HFFc6 (cell line): ENCODE measurements at places on chromosomes 3 and 15. TPM values are rescaled to one million over a fixed set of nuclear protein-coding genes. Genes with fewer than 3 reads are reported as not detected.
A peak's percentile ranks its signal among the peaks of the same experiment; 100 is the strongest.

- H3K27ac ChIP-seq: no peak overlapping the region
- H3K36me3 ChIP-seq: no peaks in the 10 kb centered on the region
- H3K27me3 ChIP-seq: no peaks in the 10 kb centered on the region
- no peak overlapping the region for H3K4me3 ChIP-seq
Measured at GRCh38 chr3:154018100-154018696, 103.0 kb upstream of the ARHGEF26 start.

DNA sequence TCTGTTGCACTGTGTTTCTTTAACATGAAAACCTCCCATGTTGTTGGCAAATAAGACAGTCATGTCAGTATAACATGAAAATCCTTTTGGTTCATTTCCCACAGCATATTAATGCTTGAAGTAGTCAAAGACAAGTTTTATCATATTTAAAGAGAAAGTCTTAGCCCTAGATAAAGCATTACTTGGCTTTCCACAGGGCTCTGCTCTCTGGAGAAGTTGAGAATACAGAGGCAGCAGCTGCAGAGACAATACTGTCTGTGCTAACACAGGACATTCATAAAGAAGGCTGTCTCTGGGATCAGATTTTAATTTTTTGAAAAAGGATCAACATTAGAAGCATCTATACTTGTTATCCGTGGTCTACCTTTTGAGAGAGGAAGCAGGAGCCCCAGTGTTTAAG, 103.4 kb upstream of the SAMMSON start:
- H3K4me1 ChIP-seq: peaks cover 6% of the 10 kb centered on the region
- H3K4me3 ChIP-seq: no peak overlapping the region
- H3K27ac ChIP-seq: no peak overlapping the region

The CFAP100 gene
- not detected in 3 replicates for total RNA-seq

GRCh38 chr3:110352841-110353604, 718.6 kb upstream of the NECTIN3 start:
- peaks cover 19% of the 10 kb centered on the region for H3K4me1 ChIP-seq
- peak; percentile 8 for DNase-seq
- no peaks in the 10 kb centered on the region; the same call in 1 of the 2 replicates for H3K36me3 ChIP-seq

- H3K36me3 ChIP-seq: no peaks in the 10 kb centered on the region
- H3K4me1 ChIP-seq: 0 out of 2 replicates have a peak, but pooled peaks cover 6% of the 10 kb centered on the region
- DNase-seq: peak; percentile 38
- no peak overlapping the region for H3K27ac ChIP-seq
- peaks cover 2% of the 10 kb centered on the region for H3K27me3 ChIP-seq
Measured at GRCh38 chr3:107271787-107272387, 105.4 kb upstream of the CCDC54 start.

DNA sequence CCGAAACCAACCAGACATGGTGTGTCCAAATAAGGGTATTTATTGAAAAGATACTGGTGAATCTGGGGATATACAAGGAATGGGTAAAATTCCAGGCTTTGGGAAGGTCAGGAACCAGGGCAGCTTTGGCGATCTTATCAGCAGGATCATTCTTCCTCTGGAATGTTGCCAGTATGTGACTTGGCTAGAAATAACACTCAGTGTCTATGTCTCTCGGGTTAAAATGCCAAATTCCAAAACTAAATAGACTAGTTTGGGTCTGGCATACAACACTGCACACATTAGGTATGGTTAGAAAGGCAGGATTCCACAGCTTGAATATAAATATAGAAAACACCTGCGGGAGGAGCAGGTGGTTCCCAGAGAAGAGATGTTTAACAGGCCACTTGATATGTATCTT, 220.2 kb upstream of the CD96 start:
- H3K27me3 ChIP-seq: no peaks in the 10 kb centered on the region
- no peaks in the 10 kb centered on the region for H3K36me3 ChIP-seq
- H3K27ac ChIP-seq: no peak overlapping the region
- no peak overlapping the region for H3K4me3 ChIP-seq
- no peak for DNase-seq

GRCh38 chr3:117762621-117763037, 1053.0 kb downstream of the TUSC7 start:
- DNase-seq: no peak
- H3K27me3 ChIP-seq: peaks cover 2% of the 10 kb centered on the region; the same call in 1 of the 2 replicates
- no peaks in the 10 kb centered on the region for H3K4me1 ChIP-seq
- no peak overlapping the region for H3K27ac ChIP-seq
- H3K4me3 ChIP-seq: no peak overlapping the region

DNA sequence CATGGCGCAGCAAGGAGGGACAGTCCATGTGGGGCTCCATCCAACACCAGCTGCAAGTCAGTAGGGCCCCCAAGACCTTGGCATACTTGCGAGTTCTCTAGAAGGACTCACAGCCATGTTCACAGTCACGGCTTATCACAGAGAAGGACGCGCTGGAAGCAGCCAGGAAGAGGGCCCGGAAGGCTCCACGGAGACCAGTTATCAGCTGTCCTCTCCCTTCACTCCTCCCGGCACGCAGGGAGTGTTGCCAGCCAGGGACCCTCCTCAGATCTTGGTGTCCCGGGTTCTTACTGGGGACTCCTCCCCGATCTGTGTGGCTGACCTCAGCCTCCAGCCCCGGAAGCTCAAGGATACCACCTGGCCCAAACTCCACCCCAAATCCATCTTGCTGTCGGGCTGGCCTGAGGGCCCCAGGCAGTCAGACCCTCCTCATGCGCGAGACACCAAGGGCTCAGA, 68.0 kb downstream of the SLTM start:
- no peaks in the 10 kb centered on the region for H3K4me1 ChIP-seq
- peak overlapping the region; percentile 30; the same call in 1 of the 2 replicates for H3K4me3 ChIP-seq
- DNase-seq: no peak
- no peaks in the 10 kb centered on the region; the same call in none of the 2 replicates for H3K27me3 ChIP-seq
- H3K36me3 ChIP-seq: no peaks in the 10 kb centered on the region

DNA sequence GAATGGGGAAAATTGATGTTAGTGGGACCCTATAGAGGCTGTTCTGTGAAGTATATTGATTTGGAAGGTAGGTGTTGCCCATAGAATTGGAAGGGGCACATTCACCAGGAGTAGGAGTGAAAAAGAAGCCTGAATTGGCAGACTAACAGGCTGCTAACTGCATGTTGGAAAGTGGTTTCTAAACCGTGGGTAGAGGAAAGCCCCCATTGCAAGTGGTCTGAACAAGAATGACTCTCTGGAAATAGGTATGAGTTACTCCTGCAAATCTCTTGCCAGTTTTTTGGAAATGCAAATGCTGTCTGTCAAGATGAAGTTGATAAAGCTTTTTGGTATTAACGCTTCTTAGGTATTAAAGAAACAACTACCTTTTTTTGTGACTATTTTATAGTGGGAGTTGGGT, 3.5 kb downstream of the UBE2E1 start:
- H3K27ac ChIP-seq: peak overlapping the region; percentile 91; the same call in 1 of the 2 replicates
- peaks cover 44% of the 10 kb centered on the region for H3K36me3 ChIP-seq
- no peaks in the 10 kb centered on the region for H3K27me3 ChIP-seq
- peaks cover 61% of the 10 kb centered on the region for H3K4me1 ChIP-seq
- DNase-seq: no peak

DNA sequence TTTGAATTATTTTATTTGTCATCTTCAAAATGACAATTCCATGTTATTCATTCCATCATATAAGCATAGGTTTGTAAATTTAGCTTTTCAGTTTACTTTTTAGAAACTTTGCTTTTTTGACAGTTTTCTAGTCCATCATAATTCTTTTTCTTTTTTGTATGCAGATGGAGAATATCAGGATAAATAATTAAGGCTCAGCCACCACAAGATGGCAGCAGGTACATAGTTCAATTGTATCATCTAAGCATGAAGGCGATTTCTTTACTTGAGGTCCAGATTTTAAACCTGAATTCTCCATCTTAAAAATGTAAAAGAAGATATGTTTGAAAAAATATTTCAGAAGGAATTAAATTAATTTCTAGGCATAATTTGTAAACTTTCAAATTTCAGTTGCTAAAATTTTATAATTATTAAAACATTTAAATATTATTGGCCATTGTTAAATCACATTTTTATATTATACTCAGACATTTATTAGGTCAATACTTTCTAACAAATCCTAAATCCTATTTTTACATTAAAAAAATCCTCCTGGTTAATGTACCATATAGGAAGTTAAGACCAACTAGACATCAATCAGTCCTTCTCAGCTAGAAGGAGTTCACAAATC, 15.1 kb downstream of the PLSCR5 start:
- peaks cover 15% of the 10 kb centered on the region for H3K4me1 ChIP-seq
- H3K4me3 ChIP-seq: peak overlapping the region; percentile 29; the same call in 1 of the 2 replicates
- no peak overlapping the region for H3K27ac ChIP-seq
- no peaks in the 10 kb centered on the region for H3K27me3 ChIP-seq

GRCh38 chr3:9088441-9089353, 125.4 kb upstream of the RAD18 start:
- no peaks in the 10 kb centered on the region for H3K36me3 ChIP-seq
- DNase-seq: no peak
- H3K4me3 ChIP-seq: no peak overlapping the region
- no peak overlapping the region for H3K27ac ChIP-seq
- H3K4me1 ChIP-seq: no peaks in the 10 kb centered on the region

GRCh38 chr3:35954413-35954812, 315.1 kb downstream of the ARPP21 start:
- H3K4me1 ChIP-seq: no peaks in the 10 kb centered on the region
- no peak overlapping the region for H3K27ac ChIP-seq
- H3K36me3 ChIP-seq: no peaks in the 10 kb centered on the region
- no peaks in the 10 kb centered on the region for H3K27me3 ChIP-seq
- no peak overlapping the region for H3K4me3 ChIP-seq

- H3K27ac ChIP-seq: no peak overlapping the region
- H3K4me1 ChIP-seq: no peaks in the 10 kb centered on the region; the same call in 1 of the 2 replicates
- DNase-seq: no peak
- H3K4me3 ChIP-seq: no peak overlapping the region
Measured at GRCh38 chr3:67831262-67831661, 176.8 kb upstream of the SUCLG2 start.

- H3K27me3 ChIP-seq: peaks cover 47% of the 10 kb centered on the region
- H3K4me1 ChIP-seq: peaks cover 17% of the 10 kb centered on the region
- H3K36me3 ChIP-seq: peaks cover 6% of the 10 kb centered on the region; the same call in 1 of the 2 replicates
- no peak overlapping the region for H3K4me3 ChIP-seq
Measured at GRCh38 chr3:138938877-138939560, 7.9 kb downstream of the FOXL2 start.

The UBAP1L gene
- total RNA-seq: 0.82 to 1.4 TPM (median 0.84 TPM) in 3 replicates

The OR5K2 gene
- total RNA-seq: not detected in 3 replicates

The GOLGA8O gene
- 0.34 to 0.43 TPM in 2 of 3 replicates, not detected in the other for total RNA-seq

- H3K27ac ChIP-seq: no peak overlapping the region
- no peak for DNase-seq
- no peaks in the 10 kb centered on the region for H3K36me3 ChIP-seq
- peaks cover under 1% of the 10 kb centered on the region; the same call in 1 of the 2 replicates for H3K27me3 ChIP-seq
- H3K4me3 ChIP-seq: no peak overlapping the region
- H3K4me1 ChIP-seq: peaks cover 8% of the 10 kb centered on the region; the same call in 1 of the 2 replicates
Measured at GRCh38 chr3:58645726-58646125, 20.8 kb downstream of the FAM3D start.

DNA sequence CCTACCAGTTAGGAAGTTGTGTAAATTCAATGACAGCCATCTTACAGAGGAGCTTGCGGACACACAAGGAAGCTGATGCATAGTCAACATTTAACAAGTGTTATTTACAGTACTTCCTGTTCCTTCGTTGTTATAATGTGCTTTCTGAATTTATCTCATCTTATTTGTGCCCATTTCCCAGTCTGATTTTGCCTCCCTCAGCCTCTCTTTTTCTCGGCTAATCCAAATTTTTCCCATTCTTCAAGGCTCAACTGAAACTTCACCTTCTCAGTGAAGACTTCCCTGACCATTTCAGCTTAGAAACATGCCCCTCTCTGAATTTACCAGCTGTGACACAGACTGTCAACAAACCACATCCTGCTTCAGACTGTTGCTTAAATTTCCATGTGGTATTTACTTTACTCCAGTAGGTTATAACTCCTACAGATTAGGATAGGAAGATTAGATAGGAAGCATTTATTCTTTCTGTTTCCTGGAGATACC, 55.7 kb upstream of the CP start:
- H3K27ac ChIP-seq: peak overlapping the region; percentile 45
- H3K36me3 ChIP-seq: no peaks in the 10 kb centered on the region
- peak; percentile 43 for DNase-seq
- peak overlapping the region; percentile 14 for H3K4me3 ChIP-seq
- no peaks in the 10 kb centered on the region; the same call in 1 of the 2 replicates for H3K27me3 ChIP-seq

The ST3GAL6 gene
- total RNA-seq: not detected in 3 replicates

GRCh38 chr3:166734734-166735133, 645.4 kb downstream of the ZBBX start:
- H3K27me3 ChIP-seq: no peaks in the 10 kb centered on the region
- H3K4me1 ChIP-seq: no peaks in the 10 kb centered on the region
- no peak overlapping the region for H3K4me3 ChIP-seq
- DNase-seq: no peak

The LPP gene
- 78.8 to 102 TPM (median 90.9 TPM) in 3 replicates for total RNA-seq

The FOXB1 gene
- not detected in 3 replicates for total RNA-seq

DNA sequence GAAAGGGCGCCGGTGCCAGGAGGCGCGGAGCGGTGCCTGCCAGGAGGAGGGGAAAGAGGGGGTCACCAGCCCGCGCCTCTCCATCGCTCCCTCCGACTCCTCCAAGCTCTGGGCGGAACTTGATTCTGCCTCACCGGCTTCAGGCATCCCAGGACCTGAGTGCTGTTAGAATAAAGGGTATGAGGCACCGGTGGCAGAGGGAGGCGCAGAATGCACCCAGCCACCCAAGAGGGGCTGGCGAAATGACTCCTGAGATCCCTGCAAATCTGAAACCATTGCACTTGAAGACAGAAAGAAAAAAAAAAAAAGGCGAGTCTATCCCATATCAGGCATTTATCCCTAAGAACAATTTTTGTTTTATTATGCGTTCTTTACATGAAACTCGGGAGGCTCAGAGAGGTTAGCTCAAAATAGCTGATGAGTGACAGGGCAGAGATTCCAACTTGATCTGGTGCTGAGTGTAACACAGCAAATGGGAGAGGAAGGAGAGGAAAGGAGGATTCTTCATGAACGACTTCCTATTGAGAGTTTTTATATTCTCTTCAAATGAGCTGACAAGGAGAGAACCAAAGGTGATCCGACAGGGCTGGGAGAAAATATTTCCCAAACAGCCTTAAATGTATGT, 157.0 kb upstream of the FRMD4B start:
- DNase-seq: no peak
- no peak overlapping the region for H3K4me3 ChIP-seq
- H3K4me1 ChIP-seq: no peaks in the 10 kb centered on the region
- H3K36me3 ChIP-seq: no peaks in the 10 kb centered on the region
- no peak overlapping the region for H3K27ac ChIP-seq

GRCh38 chr3:150384296-150385212, 23.5 kb upstream of the TSC22D2 start:
- no peak for DNase-seq
- no peak overlapping the region for H3K4me3 ChIP-seq
- peaks cover 5% of the 10 kb centered on the region; the same call in 1 of the 2 replicates for H3K36me3 ChIP-seq
- no peaks in the 10 kb centered on the region for H3K27me3 ChIP-seq
